SW480 (cell line): ENCODE measurements at places on chromosomes 2 and 18.

- no peak for DNase-seq
Observed at GRCh38 chr2:126539101-126539500, 116.9 kb upstream of the GYPC start.

DNA sequence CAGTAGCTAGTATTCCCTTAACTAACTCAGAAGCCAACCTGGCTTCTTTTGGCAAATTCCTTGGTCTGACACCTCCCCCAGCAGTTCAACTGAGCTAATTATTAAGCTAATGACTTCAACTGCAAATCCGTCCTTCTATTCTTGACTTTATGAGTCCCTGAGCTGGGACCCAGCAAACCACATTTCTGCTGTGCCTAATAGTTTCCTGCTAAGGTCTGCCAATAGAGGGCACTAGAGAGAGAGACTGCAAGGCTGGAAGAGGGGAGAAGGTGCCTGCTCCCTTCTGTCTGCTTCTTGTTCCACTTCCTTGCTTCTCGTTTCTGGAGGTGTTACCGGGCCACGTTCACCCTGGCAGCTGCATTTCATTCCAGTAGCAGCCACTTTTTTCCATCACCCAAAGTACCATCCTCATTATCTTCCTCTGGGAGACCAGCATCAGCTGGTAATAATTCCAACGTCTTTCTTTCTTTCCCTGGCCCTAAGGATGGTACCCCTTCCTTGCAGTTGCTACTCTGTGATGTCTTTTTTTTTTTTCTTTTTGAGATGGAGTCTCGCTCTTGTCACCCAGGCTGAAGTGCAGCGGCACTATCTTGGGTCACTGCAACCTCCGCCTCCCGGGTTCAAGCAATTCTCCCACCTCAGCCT lies 352.0 kb downstream of the TNS1 start:
- peak; percentile 36 for DNase-seq

- DNase-seq = peak; percentile 9
Observed at GRCh38 chr2:240819126-240819857, 727 bp downstream of the KIF1A start.

- no peak for DNase-seq
Observed at GRCh38 chr2:109528811-109529501, 84.8 kb downstream of the SEPTIN10 start.
